Naive thymus-derived CD8-positive, alpha-beta T cell (primary cell): ENCODE measurements at places on chromosomes 4 and X.

- DNase-seq: no peak
Measured at GRCh38 chr4:98232202-98232601, 29.0 kb upstream of the RAP1GDS1 start.

- DNase-seq: no peak
Measured at GRCh38 chr4:65089666-65090065, 580.6 kb downstream of the EPHA5 start.

GRCh38 chr4:105714932-105715331 is 6.3 kb downstream of the GSTCD start:
- no peak for DNase-seq

- peak; percentile 27 for DNase-seq
Measured at GRCh38 chr4:180394312-180394711, 1848.9 kb upstream of the TENM3 start.

- DNase-seq: no peak
Measured at GRCh38 chrX:13265111-13265510, 54.7 kb downstream of the ATXN3L start.
